Ascending aorta (tissue), 2 donors: ENCODE measurements at places on chromosomes 3 and 15.

DNA sequence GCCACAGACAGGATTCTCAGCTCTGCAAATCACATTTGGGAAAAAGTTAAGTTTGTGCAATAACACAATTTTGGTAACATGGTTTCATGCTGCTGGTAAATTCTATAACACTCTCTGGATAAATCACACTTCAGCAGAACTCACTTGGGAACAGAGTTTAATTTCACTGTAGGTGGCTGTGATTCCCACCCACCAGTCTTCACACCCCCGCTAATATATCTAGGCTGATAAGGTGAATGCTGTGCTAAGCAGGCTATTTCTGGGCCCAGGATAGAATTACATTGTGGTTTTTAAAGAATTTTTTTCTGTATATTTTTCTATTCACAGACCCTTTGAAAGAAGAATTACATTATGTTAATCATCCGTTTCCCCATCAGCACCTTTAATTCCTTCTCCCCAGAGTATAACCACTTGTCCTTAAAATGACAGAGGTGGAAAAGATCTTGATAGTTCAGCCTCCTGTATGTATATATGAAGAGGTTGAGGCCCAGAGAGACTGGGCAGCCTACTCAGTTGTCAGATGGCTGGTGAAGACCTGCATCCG, 22.9 kb downstream of the MAP2K1 start:
- H3K27ac ChIP-seq: no peak overlapping the region
- no peak for DNase-seq
- no peak overlapping the region for H3K4me3 ChIP-seq
- no peaks in the 10 kb centered on the region for H3K36me3 ChIP-seq
- H3K4me1 ChIP-seq: peaks cover 18% of the 10 kb centered on the region

DNA sequence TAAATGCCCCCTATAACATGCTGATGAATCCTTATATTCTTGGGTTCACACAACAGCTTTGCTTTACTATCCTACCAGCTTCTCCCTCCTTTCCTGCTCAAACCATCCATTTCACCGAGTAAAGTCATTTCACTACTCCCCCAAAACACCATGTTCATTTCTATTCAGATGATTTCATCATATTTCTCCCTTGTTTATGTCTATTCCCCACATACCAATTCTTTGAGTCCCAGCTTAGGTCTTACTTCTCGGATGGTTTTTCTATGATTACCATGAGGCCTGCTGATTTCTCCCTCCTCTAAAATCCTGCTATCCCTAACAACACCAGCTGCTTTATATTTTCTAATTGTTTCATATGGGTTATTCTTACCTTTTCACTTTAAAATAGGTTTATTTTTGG, 231.4 kb downstream of the TIGIT start:
- DNase-seq: no peak
- no peak overlapping the region for H3K27ac ChIP-seq
- H3K4me3 ChIP-seq: no peak overlapping the region
- no peaks in the 10 kb centered on the region for H3K36me3 ChIP-seq
- no peaks in the 10 kb centered on the region for H3K4me1 ChIP-seq

DNA sequence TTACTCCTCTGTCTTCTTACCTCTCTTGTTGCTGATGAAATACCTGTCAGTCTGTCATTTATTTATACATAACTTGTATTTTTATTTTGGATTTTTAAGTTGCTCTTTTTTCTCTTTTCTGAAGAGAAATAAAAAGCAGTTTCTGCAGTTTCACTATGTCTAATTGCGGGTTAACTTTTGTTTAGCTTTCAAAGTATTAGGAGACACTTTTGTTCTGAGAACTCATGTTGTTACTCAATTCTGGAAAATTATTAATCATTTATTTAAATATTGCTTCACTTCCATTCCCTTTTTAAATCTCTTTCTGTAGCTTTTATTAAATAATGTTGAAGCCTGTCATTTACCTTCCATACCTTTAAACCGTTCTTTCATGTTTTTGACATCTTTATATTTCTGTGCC, 29.2 kb downstream of the MYLK start:
- H3K27ac ChIP-seq: no peak overlapping the region
- DNase-seq: no peak
- H3K36me3 ChIP-seq: no peaks in the 10 kb centered on the region
- H3K4me1 ChIP-seq: no peaks in the 10 kb centered on the region
- H3K27me3 ChIP-seq: no peaks in the 10 kb centered on the region

GRCh38 chr15:84391191-84391590, 155.6 kb downstream of the GOLGA6L4 start:
- H3K27ac ChIP-seq: no peak overlapping the region
- no peaks in the 10 kb centered on the region for H3K27me3 ChIP-seq
- no peak overlapping the region for H3K4me3 ChIP-seq
- no peaks in the 10 kb centered on the region for H3K36me3 ChIP-seq

GRCh38 chr3:106573605-106574004, 704.8 kb upstream of the CBLB start:
- H3K36me3 ChIP-seq: no peaks in the 10 kb centered on the region
- H3K27me3 ChIP-seq: no peaks in the 10 kb centered on the region
- H3K4me1 ChIP-seq: no peaks in the 10 kb centered on the region
- H3K27ac ChIP-seq: no peak overlapping the region
